ENCODE measurements at places on chromosomes 7 and 10.

GRCh38 chr10:70096016-70096704 is 36.5 kb downstream of the AIFM2 start:
- no peak for DNase-seq

- no peak for DNase-seq
These were observed 281.3 kb downstream of the TNS3 start for GRCh38 chr7:47300472-47301104.

GRCh38 chr7:53426145-53426750 is 390.8 kb downstream of the POM121L12 start:
- DNase-seq: no peak

DNA sequence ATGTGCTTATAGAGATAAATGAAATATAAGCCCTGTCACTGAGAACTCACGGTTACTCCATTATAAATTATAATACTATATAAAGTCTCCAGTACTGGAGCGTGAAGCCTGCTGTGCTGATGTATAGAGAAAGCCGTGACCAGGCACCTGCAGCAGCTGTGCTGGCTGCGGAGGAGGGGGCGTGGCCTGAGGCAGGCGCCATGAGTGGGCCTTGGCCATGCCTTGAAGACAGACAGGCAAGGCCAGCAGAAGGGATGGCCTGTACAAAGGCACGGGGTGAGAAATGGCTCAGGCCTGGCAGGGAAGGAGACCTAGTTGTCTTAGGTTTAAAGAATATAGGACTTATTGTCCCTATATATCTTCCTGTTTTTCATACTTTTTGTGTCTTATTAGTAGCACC is 218.5 kb upstream of the STK17A start:
- DNase-seq: no peak

GRCh38 chr7:128774921-128775320 is 673 bp downstream of the OPN1SW start:
- no peak for DNase-seq

DNA sequence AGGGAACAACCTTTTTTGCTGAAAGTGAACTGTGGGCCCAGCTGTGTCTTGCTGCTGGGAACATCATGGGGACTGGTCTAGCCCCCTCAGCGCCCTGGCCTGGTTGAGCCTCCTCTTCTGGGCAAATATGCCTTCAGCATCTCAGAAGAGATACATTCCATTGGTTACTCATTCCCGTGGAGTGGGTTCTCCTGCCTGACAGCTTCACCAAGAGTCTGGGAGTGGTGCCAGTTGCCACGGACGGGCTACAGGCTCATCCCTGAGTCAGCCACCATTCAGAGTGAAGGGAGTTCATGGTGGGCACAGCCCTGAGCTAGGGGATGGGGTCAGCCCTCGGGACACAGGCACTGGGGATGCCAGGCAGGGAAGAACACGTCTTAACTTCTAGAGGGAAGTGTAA is 81.9 kb downstream of the RAMP3 start:
- DNase-seq: no peak

- no peak for DNase-seq
These were observed 132.7 kb downstream of the NEURL1 start for GRCh38 chr10:103626178-103626577.

DNA sequence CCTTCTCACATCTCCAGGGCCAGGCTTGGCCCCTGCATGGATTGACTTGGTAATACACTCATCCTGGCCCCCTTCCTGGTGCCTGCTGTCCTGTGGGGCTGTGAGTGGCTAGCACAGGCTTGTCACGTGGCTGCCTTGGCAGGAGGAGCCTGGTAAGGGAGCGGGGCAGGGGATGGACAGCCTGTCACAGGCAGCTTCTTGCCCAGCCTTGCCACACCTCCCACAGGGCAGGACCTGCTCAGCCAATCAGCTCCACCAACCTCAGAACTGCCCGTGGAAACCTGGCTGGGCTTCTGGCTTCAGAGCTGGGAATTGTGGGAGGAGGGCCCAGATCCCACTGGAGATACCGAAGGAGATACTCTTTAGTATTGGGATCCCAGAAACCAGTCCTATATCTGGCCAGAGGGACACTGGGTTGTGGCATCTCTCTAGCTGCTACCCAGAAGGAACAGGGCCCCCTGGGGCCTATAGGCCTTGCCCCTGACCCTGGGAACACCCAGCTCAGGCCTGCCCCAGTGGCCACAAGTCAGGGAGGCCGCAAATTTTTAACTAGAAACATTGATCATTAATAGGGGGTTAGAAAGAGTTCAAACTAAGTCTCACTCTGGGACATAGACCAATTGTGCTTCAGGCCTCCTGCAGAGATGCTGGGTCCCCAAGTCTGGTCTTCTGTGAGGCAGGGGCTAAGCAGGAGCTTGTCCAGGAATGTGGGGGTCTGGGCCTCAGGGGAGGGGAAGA is at the start of gene HOGA1:
Gene HOGA1, plus strand, starts transcription at position 330 of the 738 bp plus-strand sequence. Its CDS starts 315 bp downstream, at position 645.
- no peak for DNase-seq

DNA sequence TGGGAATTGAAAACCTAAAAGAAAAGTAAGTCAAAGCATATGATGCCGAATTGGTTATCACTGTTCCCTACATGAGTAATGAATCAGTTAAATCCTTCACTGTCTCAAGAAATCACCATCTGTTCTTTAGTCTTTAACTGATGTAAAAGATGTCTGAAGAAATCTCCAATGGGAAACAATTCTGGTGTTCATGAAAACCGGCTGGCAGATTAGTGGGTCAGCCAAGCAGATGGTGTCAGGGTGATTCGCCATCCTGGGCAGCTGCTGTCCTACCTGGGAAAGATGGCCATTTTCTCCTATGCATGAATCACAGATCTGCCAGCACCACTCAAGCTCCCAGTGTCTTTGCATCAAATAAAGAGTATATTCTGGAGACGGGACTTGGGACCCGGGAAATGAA is 925.2 kb upstream of the GHITM start:
- no peak for DNase-seq

DNA sequence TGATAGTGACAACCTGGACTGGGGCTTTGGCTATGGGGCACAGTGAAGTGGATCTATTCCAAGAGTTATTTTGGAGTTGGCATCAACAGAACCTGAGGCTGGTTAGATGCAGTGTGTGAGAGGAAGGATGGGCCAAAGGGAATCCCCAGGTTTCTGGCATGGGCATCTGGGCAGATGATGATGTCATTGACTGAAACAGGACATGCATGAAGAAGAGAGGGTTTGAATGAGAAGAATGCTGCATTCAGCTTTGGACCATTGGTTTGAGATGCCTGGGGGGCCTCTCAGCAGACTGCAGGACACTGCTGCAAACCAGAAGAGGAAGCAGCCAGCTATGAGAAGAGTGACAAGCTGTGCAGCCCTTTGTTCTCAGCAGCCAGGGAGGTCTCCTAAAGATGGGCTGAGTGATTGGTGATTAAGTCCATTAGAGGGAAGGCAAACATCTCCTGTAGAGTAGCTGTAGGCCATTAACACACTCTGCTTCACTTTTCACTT is 23.1 kb upstream of the PIK3CG start:
- no peak for DNase-seq

- DNase-seq: no peak
These were observed 32.3 kb upstream of the DNAJB12 start for GRCh38 chr10:72386916-72387586.

DNA sequence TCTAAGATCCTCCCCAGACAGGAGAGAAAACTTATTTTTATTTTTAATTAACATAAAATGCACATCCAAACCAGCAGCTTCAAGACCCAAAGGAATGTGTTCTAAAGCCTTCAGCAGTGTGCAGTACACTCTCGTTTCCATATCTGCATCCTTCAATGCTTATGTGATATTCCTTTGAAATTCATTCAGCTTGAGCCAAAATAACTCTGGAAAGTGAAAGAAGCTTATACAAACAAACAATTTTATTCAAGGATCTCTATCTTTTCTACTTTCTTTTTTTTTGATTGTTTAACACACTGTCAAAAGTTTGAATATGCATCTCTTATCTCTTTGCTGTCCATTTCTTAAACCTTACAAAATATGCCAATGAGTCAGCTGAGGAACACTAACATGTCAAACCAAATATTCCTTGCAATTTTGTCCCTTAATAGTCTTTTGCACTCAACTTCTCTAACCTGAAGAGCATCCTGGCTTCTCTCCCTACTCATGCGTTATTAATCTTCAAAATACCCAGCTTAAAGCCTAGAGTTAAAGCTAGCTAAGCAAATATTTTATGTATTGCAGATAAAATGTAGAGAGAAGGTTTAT is 124.3 kb downstream of the THSD7A start:
- no peak for DNase-seq

DNA sequence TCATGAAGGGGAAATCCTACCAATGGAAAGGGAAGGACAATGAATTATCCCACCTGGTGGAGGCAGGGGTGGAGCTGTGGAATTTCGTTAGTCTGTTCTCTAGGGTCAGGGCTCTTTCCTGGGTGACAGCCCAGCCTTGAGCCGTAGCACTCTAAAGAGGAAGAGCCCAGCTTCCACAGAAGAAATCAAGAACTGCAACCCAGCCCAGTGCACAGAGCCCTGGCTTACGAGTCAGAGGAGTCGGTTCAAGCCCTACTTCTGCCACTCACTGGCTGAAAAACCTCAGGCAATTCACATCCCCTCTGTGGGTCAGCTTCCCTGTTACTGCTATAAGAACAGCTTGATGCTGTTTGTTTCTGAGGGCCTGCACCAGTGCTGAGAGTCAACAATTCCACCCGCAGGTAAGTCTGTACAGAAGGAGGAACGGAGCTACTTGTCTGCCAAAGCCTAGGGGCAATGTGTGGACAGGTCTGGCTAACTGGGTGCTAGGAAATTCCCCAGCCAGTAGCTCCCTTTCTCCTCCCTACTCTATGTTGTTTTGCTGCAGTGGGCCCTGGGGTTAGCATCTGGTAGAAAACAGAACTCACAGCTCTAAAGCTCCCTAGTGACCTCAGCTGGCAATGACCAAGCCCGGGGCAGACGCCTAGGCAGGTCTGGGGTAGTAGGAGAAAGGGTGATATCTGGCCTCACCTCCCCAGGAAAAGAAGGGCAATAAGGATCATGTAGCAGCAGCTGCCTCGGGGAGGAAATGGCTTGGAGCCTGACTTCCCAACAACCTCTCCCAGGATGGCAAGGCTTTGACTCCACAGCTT is 3.3 kb downstream of the AVPI1 start:
- DNase-seq: no peak

- no peak for DNase-seq
These were observed 663.5 kb downstream of the SORCS1 start for GRCh38 chr10:106500925-106501525.

DNA sequence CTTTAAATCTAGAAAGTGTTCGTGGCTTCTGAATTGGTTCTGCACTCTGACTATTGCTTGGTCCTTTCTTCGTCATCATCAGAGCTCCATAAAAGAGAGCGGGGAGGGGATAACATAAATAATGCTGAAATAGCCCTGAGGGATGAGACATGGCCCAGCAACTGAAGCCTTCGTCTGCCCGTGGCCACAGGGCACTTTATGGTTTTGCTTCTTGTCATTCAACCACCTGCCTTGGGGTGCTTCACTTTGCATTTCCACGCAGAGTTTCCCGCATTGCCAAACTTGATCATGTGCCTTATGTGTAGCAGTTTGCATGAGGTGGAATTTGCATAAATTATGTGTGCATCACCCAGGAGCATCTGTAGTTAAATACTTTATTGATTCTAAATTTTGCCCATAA is 15.9 kb downstream of the GSTO2 start:
- no peak for DNase-seq

GRCh38 chr7:156095908-156096539 is 283.8 kb upstream of the SHH start:
- no peak for DNase-seq

DNA sequence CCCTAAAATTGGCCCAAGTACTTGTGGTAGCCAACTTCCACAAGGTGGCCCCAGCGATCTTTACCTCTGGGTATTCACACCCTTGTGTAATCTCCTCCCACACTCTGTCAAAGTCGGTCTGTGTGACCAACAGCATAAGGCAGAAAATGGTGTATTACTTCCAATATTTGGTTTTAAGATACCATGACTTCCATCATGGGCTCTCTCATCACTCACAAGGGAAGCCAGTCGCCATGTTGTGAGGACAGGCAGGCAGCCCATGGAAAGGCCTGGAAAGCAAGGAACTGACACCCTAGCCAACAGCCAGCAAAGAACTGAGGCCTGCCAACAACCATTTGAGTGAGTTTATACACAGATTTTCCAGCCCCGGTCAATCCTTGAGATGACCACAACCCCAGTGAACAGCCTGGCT is 91.0 kb upstream of the KMT2E start:
- DNase-seq: peak; percentile 83

- no peak for DNase-seq
These were observed 64.0 kb upstream of the TMEM72 start for GRCh38 chr10:44847110-44847509.

DNA sequence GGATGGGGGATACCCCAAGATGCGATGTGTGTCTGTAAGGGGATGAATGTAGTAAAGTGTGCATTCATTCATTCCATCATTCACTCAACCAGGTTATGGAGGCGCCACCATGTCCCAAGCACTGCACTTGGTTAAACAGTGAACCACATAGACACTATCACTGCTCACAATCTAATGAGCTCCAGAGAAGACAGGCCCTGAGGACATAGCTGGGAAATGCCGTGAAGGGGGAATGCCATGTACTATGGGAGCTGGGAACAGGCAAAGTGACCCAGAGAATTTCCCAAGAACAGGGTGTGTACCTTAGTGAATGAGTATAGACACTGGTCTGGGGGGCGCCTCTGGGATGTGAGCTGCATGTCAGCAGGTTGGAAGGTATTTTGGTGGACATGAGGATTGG is 44.5 kb upstream of the LBX1 start:
- DNase-seq: no peak

DNA sequence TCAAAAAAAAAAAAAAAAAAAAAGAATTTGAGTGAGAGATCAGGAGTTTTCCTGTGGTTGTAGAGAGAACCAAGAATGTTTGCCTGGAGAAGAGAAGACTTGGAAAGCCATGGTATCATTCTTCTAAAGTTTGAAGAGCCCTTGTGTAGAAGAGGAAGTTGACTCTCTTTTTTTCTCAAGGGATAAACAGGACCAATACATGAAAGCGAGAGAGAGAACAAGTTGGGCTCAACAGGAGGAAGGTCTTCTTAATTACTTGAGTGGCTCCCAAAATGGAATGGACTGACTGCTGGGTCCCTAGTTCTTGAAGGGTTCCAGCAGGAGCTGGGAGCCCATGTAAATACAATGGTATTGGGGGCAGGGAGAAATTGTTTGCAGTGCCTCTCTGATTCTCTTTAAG is 173.3 kb upstream of the ADO start:
- no peak for DNase-seq

DNA sequence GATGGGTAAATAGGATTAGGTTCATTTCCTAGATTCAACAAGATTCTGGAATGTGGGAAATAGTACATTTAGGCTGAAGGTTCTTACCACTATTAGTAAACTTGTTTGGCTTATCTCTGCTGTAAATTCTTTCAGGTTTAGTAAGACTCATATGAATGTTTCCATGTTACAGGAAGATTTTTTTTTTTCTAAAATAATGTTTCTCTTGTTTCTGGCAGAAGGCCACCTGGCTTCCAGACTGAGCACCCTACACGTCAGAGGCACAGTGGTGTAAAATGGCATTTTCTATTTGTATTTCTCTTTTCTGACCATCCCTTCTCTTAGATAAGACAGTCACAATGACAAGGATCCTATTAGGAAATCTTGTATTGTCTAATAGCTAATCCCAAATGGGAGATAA is 22.7 kb upstream of the AASS start:
- DNase-seq: no peak

- DNase-seq: no peak
These were observed 422.9 kb upstream of the SEMA3A start for GRCh38 chr7:84617265-84618030.

Measured in CD4-positive, alpha-beta T cell treated with Interleukin-1 beta for 1 hour (primary cell).